ENCODE measurements at places on chromosomes 11 and 22.

- DNase-seq: no peak
Observed at GRCh38 chr11:14784230-14784629, 107.8 kb downstream of the CYP2R1 start.

- DNase-seq: no peak
Observed at GRCh38 chr11:10876158-10876557, 18.3 kb upstream of the ZBED5 start.

DNA sequence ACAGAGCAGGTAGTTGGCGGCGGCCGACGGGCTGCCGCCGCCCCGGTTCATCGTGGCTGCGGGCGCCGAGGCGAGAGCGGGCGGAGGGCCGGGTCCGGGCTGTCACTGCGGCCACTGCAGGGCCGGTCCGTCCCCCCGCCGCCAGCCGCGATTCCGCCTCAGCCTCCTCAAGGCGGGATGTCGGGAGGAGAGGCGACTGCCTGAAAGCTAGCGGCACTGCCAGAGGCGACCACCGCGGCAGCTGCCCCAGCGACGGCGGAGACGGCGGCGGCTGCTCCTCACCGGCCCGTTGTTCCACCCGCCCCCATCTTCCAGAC, 234 bp downstream of the SESN3 start:
- DNase-seq: no peak

DNA sequence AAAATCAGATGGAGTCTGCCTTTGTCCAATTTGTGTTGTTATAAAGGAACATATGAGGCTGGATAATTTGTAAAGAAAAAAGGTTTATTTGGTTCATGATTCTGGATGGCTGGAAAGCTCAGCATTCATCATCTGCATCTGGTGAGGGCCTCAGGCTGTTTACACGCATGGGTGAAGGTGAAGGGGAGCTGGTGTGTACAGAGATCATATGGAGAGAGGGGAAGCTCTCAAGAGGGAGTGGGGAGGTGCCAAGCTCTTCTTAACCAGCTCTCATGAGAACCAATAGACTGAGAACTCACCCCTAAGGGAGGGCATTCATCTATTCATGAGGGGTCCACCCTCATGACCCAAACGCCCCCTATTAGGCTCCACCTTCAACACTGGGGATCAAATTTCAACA, 40.0 kb downstream of the NEU3 start:
- DNase-seq: no peak

DNA sequence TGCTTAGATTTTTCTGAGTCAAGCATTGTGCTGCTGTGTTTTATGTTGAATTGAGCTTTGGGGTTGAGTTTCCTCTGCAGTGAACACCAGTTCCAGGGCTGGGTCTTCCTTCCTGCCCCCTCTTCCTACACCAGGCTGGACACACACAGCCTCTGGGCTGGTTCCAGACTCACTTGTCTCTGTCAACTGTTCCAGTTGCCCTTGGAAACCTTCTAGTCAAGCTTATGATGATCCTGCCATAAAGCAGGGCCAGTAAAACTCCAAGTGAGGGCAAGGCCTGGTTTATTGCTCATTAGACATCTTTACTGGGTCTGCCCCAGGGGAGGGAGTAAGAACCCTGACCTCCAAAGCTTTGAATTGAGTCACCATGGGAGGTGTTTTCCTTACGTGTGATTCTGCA, 61.1 kb downstream of the KIAA1671 start:
- DNase-seq: no peak

DNA sequence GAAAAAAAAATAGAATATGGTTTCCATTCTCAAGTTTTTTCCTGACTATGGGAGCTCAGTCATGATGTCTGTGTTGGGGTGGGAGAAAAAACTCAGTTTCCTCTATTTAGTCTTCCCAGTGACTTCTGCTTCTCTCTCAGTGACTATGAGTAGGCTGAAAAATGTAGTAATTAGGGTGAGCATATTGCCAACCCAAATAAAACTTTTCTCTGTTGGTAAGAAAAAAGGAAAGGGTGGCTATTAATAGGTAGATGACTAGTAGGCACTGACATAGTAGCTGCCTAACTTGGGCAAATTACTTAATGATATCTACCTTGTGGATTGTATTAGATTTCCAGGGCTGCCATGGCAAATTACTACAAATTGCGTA, 34.2 kb upstream of the BIRC3 start:
- DNase-seq: no peak

DNA sequence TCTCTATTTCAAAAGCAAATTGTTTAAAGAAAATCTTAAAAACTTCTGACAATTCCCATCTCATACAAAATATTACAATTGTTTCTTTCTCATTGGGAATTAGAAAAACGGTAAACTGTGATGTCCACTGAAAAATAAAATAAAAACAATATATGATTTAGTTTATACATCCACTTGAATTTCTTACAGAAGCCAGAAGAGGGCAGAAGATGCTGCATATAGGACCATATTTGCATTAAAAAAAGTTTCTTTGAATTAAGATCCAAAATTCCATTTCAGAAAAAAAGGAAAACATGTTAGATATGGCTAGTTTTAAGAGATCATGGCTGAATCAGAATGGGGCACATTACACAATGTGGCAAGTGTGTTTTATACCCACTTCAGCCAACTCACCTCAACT, 39.3 kb upstream of the LRRC4C start:
- DNase-seq: peak; percentile 5

- no peak for DNase-seq
Observed at GRCh38 chr22:48778308-48779195, 1049.1 kb downstream of the BRD1 start.

GRCh38 chr11:11558826-11559225, 63.0 kb downstream of the GALNT18 start:
- no peak for DNase-seq

- DNase-seq: no peak
Observed at GRCh38 chr22:28898233-28898629, 14.9 kb downstream of the ZNRF3 start.

Data from hematopoietic multipotent progenitor cell treated with erythropoietin and hydrocortisone succinate and interleukin-3 and kit ligand, for 6 days (in vitro differentiated cells).